ENCODE measurements at places on chromosomes 5 and 9.

DNA sequence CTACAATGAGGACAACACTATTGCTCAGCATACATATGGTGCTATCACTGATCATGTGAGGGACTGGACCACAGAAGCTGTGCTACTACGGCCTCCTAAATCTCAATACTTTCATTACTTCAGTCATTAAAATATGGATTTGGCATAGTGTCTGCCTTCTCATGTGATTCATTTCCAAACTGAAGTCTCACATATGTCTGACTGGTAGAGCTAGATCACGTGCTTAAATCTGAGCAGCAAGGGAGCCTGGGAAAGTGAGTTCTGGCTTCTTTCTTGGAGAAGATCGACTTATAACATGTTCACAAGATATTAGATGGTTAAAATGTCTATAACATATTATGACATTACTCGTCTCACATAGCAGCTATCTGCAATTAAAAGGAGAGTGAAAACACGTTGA is 8.3 kb downstream of the KIF4B start:
- DNase-seq, result no peak

DNA sequence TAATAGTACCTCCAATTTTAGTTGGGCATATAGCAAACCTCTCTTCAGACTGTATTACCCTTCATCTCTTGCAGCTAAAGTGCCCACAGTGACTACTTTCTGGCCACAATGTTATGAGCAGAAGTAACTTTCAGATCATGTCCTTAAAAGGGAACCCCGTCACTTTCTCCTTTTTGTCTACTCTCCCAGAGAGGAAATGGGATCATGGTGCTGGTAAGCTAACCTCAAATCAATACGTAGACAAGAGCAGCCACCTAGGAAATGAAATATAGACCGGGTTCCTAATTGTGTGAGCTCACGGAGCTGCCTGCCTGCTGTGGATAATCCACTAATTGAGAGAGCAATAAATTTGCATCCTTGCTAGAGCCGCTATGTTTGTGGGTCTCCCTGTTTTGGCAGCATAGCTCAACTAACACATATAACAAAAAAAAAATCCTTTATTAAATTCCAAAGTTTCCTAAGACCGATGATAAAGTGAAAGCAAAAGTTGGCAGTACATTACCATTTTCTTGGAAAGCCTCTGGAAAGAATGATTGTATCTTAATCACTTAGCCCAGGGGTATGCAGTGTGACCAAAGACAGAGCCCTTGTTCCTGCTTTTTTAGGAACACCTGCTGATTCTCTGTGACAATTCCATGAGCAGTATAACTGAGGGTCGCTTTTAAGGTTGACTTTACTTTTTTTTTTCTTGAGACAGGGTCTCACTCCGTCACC is 5.6 kb upstream of the IL7R start:
- no peak for DNase-seq

- no peak for DNase-seq
Observed at GRCh38 chr9:130149654-130150286, 22.4 kb upstream of the NCS1 start.

DNA sequence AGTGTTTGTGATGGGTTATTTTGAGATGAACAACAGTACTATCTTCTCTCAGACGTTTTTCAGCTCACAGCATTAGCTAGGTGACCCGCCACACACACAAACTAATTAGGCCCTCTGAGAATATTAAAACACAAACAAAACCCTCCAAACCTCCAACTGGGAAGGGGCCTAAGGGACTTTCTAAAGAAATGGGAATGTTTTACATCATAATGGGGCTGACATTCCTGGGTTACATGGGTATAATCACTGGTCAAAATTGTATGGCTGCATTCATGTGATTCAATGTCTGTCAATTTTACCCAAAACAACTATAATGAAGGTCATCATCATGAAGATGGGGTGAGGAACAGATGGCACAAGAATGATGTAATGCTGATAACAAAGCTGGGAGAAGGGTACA is 59.6 kb downstream of the SPTLC1 start:
- no peak for DNase-seq

DNA sequence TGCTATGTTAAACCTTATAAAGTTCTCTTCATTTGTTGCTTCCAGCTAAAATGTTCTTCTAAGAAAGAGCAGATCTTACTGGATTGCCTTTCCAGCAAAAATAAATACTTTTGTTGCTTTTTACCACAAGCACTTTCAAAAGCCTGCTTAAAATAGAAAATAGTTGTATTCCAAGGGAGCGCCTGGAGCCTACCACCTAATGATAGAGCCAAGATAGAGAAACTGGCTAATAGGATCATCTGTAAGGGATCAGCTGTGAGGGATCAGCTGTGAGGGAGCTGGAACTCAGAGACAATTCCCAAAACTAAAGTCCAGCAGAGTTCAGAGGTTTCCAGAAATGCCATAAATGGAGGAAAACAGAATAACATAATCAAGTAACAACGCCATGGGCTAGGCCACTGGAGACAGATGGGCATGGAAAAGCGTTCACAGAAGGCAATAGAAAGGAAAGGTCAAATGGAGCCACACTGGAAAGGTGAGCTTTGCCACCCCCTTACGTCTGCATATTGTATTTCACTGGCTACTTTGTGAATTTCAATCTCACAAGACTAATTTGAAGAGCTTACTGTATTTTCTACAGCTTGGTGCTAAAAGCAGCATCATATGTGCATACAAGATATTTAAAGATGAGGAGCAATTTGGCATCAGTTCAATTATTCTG is 140.6 kb upstream of the TLE4 start:
- no peak for DNase-seq

- DNase-seq, result no peak
Observed at GRCh38 chr9:14300040-14300439, 13.9 kb downstream of the NFIB start.
